Cardiac ventricle fibroblast (primary cell): ENCODE measurements at places on chromosomes 5 and 9. TPM values are rescaled to one million over a fixed set of nuclear protein-coding genes. Genes with fewer than 3 reads are reported as not detected.

P4HA2 gene
- total RNA-seq = 72.7 and 74.6 TPM in 2 replicates

SMIM33 gene
- not detected in 2 replicates for total RNA-seq

IL11RA gene
- total RNA-seq = 61.2 and 84.7 TPM in 2 replicates

GADD45G gene
- 0.64 and 1.6 TPM in 2 replicates for total RNA-seq

PCDHGA1 gene
- total RNA-seq = 0.19 and 1.3 TPM in 2 replicates

SLC4A9 gene
- not detected in 2 replicates for total RNA-seq

SPACA9 gene
- total RNA-seq = 6.4 and 8.2 TPM in 2 replicates

CD74 gene
- 1.3 and 1.4 TPM in 2 replicates for total RNA-seq

AQP7 gene
- 2.9 and 3.7 TPM in 2 replicates for total RNA-seq
